ENCODE measurements at places on chromosomes 1 and 21.

DNA sequence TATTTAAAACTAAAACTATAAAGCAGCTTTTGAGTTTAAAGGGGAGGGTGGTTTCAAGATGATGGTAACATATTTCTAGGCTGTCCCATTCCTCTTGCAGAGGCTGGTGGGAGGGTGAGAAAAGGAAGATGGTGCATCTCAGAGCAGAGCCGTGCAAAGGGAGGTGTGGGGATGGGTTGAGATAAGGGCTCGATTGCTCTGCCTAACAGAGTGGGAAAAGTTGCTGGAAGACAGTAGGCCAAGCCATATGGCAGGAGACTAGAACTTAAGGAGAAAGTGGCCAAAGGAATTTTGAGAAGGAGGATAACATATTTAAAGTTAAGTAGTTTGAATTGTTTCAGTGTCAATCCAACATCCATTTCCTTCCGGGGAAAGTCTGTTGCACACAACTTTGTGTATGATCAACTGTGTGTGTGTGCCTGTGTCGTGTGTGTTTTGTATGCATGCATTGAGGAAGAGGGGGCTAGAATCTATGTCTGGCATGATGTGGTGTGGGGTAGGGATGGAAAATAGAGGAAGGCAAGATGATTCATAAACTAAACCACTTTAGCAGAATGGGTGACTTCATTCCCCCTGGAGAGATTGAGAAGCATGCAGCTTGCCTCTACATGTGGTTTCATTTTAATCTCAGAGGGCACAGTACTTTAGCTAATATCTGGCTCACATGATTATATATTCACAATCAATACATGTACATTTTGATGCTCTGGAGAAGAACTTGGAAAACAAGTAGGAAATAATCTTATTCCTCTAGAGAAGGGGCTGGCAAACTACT is 145.0 kb upstream of the DNAH14 start:
- no peak for DNase-seq

DNA sequence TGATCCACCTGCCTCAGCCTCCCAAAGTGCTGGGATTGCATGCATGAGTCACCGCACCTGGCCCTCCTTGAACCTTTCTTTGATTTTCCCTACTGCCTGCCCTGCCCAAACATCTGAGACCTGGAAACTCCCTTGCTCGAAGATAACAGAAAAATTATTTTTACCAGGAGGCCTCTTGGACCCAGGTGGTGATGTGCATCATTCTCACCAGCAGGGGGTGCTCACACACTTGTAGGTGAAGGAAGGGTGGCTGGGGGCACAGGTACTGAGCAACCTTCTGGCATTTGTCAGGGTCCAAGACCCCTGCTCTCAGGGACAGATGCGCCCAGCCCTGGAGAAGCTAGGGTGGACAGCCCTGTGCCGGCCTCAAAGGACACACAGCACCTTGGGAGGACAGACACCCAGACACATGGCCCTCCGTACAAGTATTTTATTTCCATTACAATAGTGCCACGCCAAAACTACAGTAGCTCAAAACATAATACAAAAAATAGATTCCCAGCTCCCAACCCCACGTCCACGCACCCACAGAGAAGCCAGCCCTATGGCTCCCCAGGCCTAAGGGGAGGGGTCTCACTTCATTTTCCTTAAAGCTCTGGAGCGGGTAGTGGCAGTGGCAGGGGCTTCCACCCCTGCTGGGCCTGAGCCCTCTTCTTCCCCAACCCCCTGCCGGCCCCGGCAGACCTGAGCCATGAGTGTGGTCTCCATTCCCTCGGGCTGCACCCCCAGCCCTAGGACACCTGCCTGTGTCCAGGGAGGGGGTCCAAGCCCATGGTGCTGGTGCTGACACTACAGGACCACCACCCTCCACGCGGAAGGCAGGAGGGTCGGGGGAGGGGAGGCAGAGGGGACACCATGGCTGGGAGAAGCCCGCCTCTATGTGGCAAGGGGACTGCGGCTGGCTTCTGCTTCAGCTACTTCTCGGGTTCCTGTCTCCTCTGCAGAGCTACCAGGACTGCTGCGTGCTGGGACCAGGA is 40.4 kb upstream of the EIF4G3 start:
- peak; percentile 63 for DNase-seq

DNA sequence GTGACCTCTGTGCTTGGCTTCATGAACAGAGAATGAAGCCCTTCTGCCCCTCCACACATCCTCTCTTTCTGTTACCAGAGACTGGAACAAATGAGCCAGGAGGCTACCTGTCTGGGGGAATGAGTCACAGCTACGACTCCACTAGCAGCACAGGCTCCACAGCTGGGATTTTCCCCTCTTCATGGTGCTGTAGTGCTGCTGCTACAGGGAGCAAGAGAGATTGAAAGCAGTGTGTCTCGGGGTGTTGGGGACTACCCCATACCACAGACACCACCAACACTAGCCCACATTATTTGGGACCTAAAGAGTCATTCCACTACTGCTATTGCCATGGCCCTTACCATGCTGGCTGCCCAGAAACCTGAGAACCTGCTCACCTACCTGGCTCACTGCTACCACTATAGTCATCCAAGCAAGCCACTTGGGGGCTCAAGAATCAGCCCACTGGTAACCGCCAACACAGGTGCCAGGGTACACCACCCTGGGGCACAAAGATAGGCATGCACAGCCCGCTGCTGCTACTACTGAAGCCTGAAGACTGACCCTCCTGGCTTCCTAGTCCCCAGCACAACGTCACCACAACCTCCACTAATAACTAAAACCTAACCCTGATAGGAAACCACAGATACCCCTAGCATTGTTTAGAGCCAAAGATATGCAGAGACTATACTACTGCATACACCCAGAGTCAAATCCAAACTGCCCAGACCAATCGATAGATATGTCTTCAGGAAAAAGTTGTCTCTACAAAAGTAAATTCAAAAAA is 17.7 kb downstream of the CD1E start:
- no peak for DNase-seq

DNA sequence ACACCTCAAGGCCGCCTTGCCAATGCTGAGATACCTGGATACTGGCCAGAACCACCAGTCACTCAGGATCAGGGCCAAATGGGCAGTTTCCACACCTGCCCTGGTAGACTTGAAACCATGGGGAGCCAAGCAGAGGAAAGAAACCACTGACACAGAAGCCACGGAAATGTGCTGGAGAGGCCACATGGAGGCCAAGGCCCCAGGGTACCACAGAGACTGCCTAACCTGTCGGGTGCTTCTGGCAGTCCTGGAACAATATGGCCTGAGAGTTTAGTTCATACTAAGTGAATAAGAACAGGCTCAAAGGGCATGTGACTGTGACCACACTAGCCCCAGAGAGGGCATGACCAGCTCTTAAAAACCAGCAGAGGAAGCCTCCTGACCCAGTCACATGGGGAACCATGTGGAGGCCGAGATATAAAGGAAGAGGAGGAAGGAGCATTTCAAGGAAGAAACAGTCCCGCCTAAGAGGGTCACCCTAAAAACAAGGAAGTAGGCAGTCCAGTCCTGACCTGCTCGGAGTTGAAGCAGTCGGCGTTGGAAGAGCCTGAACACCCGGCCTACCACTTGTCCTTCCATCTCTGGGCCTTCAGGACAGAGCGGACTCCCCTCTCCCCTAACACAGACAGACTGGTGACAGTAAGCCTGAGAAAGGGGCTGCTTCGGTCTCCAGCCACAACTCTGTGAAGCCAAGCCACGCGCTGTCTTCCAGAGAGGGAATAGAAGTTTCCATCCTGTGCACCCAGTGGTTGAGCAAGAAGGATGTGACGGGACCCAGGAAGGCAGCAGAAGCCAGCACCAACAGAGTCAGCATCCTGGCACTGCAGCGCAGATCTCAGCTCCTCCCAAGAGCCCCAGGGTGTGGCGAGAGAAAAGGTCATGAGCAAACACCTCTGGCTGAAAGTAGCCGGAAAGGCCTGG is at the start of gene DENND2D:
DENND2D (minus strand) TSS at position 766 of the 921 bp plus-strand sequence; CDS start at position 579, 187 bp downstream.
- peak; percentile 71 for DNase-seq

GRCh38 chr1:19287436-19288185 is 959 bp downstream of the AKR7A3 start:
- DNase-seq = peak; percentile 79

DNA sequence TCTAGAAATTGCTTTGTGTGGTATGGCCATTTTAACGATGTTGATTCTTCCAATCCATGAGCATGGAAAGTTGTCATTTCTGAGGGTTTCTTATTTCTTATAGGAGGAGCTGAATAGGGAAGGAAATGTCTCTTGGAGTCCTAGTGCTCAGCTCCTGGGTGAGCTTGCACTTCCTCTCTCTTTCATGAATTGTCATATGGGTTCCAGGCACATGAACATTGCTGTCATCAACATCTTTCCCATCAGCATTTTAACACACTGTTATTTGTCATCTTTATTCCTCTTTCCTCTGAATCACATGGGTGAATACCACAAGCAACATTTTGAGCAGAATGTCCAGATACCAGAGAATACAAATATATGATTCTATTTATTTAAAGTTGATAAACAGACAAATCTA is 23.4 kb downstream of the SLAMF6 start:
- no peak for DNase-seq

GRCh38 chr1:114263343-114263742 is 109.7 kb upstream of the SYT6 start:
- no peak for DNase-seq

Data from transverse colon (tissue), 4 donors.